NCI-H774 (cell line): ENCODE measurements at places on chromosomes 11 and 22.

GRCh38 chr11:8035200-8035855, 45.7 kb upstream of the TUB start:
- DNase-seq, result no peak

DNA sequence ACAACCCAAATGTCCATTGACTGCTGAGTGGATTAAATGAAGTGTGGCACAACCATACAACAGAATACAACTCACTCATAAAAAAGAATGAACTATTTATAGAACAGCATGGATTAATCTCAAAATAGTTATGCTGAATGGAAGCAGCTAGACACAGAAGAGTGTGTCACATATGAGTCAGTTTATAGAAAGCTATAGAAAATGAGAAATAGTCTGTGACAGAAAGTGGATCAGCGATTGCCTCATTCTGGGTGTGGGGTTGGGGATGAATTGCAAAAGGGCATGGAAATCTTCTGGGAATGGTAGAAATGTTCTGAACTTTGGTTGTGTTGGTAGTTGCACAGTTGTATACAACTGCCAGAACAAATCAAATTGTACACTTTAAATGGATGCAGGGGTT, 37.4 kb downstream of the PRR5L start:
- no peak for DNase-seq

DNA sequence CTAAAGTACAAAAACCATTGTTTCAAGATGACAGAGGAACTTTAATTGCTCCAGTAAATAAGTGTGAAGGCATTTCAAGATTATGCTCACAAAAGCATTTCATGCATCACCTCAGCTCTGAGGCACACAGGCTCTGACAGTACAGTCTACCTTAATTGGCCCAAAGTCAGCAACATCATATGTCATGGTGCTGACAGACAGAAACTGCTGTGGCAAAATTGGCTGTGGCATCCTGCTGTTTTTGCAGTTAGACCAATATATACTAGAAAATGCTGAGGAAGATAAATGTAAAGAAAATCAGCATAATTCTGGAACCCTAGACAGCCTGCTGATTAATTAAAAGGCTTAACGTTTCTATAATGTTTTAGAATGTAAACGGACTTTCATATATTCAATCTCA, 34.9 kb upstream of the PPP2R1B start:
- DNase-seq, result no peak

- no peak for DNase-seq
Measured at GRCh38 chr22:44995105-44995514, 14.7 kb downstream of the PHF21B start.

DNA sequence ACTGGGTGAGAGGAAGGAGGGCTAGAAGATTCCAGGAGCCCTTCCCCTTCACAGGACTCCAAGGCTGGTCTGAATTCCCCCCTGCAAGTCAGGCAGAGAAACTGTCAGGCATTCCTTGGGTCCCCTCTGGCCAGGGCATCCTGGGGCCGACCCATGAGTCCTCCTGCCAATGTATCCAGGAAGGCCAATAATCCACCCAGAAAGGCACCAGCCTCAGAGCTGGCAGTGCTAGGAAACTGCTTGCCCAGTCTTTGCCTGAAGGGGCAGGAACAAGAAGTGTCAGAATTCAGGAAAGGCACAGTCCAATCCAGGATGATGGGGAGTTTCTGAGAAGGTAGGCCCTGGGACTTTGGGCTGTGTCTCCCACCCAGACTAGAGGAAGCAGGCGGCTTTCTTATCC, 41.0 kb downstream of the BUD13 start:
- no peak for DNase-seq

- no peak for DNase-seq
Measured at GRCh38 chr11:73757598-73757997, 3.3 kb downstream of the RAB6A start.

DNA sequence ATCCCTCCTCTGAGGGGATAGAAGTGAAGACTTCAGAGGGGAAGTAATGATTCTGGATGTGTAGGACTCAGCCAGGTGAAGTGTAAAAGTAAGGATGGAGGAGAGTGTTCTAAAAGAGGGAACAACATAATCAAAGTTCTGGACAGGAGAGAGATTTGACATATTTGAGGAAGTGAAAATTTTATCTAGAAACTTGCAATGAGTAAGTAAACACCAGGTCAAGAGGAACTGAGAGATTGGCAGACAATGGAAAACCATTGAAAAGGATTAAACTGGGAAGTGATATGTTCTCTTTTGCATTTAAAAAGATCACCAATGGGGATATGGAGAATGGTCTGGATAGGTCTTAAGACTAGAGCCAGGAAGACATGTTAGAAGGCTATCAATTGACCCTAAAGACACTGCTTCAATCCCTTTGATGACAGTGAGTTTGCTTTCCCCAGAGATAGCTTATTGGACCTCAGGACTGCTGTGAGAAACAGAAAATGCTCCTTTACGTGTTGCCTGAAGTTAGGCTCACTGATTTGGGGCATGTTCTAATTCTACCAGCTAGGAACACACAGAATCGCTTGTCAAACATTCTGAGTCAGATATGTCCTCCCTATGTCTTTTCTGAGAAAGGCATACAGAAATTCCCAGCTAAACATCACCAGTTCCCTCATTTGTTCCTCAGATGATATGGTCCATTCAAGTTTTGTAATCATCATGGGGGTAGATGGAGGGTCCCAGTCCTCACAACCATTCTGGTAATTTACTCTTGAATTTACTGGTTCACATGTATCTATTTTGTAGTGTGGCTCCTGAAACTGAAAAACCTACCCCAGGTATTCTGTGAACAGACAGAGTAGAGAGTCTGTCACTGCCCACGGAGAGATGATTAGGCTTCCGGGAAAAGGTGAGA, 144.9 kb downstream of the MAML2 start:
- DNase-seq, result no peak

DNA sequence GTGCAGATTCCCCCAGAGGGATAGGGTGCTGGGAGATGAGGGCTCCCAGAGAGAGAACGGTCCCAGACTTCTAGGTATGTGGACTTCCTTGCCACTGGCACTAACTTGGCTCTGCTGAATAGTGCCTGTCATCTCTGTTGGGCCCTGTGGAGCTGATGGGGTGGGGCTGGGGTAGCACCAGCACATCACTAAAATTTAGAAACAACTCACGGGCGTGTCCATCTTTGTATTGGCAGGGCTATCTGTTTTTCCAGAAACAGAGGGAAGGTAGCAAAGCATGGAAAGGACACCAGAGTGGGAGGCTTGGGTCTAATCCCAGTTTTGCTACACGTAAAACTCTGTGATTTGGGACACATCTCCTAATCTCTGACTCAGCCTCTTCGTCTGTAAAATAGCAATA, 25.8 kb downstream of the SWAP70 start:
- DNase-seq, result no peak

DNA sequence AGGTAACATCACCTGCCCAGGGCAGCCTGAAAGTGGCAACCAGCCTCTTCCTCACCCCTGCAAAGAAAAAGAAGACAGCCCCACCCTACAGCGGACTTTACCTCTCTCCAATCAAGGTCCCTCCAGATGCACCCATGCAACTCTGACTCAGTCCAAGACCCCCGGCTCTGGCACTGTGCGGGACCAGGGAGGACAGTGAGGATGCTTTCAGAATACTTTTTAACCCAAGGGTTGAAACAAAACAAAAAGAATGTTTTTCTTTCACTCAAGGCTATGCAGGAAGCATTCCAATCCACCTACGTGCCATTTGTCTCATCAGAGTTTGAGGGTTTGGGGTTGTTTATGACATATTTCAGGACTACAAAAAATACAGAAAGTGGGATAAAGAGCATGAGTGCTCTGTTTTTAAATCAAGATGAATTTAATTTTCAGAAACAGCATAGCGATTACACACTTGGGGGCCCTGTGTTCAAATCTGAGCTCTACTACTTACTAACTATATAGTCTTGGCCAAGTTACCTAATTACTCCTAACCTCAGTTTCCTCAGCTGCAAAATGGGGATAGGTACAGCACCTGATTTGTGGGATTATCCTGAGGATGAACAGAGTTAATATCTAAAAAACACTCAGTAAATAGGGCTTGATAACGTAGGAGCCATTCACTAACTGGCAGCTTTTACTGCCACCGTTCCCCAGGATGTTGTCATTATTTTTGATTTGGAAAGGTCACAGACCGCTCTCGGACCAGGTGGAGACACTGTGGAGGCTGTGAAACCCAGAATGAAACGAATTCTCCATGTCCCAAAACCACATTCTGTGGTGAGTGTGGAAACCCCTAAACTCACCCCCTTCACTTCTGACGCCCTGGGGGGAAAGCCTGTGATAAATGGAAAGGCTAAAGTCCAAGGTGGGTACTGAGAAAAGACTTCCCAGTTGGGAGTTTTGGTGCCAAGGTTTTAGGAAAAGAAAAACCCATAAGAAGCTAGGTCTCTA, 5.6 kb downstream of the PLAAT3 start:
- DNase-seq, result no peak

- no peak for DNase-seq
Measured at GRCh38 chr22:40627612-40628011, 8.9 kb downstream of the MRTFA start.

- DNase-seq, result no peak
Measured at GRCh38 chr22:27533105-27533745, 268.3 kb downstream of the MN1 start.

DNA sequence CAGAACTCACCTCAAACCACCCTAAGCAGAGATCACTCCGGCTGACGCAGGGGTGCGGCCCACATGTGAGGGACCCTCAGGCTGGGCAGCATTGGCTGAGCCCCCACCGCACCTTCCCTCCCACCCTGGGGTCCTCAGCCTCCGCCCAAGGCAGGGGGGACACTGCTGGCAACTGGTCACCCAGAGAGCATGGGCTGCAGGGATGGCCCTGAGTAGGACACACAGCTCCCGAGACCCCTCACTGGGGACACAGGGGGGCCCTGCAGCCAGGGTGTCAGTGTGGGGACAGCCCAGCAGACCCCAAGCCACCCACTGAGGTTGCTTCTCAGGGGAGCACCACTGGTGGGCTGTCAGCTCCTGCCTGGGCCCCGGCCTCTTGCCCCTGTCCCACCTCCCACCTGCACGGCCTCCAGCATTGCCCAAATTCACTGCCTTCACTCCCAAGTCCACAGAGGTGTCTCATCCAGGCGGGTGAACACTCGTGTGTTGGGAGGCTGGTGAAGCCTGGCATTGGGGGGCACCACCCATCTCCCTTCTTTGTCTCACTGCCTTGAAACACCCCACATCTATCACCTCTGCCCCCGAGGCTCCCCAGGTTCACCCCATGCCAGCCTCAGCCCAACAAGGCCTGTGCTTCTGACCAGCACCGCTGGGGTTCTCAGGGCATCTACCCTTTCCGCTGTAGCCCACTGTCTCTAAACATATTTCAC, 4.7 kb downstream of the C11orf21 start:
- DNase-seq, result no peak

- no peak for DNase-seq
Measured at GRCh38 chr22:50479721-50480120, 1.6 kb upstream of the ADM2 start.

GRCh38 chr11:64809781-64810241, 540 bp downstream of the MEN1 start:
- DNase-seq, result no peak

DNA sequence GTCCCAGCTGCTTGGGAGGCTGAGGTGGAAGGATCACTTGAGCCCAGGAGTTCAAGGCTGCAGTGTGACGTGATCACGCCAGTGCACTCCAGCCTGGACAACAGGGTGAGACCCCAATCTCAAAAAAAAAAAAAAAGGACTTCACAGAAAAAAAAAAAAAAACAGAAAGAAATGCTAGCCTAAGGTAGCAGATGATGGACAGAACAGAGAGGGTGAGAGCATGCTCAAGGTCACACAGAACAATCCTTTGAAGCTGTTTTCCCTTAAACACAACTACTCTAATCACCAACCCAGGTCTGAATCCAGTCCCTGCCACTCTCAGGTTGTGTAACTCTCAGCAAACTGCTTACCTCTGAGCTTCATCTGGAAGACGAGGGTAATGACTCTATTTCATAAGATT, 9.7 kb downstream of the ZMAT5 start:
- no peak for DNase-seq

GRCh38 chr11:102753267-102753666, 27.2 kb downstream of the MMP10 start:
- no peak for DNase-seq

DNA sequence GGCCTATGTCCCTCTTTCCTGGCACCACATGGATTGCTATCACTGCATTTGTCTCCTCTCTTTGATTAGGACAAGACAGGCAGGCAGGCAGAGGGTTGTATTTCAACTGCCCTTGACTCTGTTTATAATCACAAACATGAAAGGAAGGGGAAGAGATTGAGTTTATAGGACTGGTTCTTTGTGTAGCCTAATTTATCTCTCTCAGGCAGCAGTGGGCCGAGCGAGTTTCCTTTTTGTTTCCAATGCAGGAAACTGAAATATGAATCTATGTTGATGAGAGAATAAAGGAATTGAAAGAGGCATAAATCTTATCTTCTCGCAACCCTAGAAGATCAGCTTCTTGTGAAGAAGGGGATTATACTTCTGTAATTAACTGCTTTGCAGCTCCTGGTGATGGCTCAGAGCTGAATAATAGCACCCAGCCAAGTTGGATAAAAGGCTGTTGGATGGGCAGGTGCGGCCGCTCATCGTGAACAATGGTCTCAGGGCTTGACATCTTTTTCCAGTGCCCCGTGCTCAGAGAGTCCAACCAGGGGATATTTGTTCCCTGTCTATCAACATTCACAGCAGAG, 80.6 kb upstream of the SYT13 start:
- no peak for DNase-seq

GRCh38 chr22:41504397-41504796, 35.5 kb downstream of the ACO2 start:
- DNase-seq, result no peak

GRCh38 chr11:125251956-125252355, 87.4 kb downstream of the PKNOX2 start:
- DNase-seq, result no peak

- no peak for DNase-seq
Measured at GRCh38 chr11:126268361-126268707, 361 bp downstream of the SRPRA start.

- no peak for DNase-seq
Measured at GRCh38 chr11:118441770-118442275, 5.5 kb downstream of the KMT2A start.

- DNase-seq, result no peak
Measured at GRCh38 chr11:112223121-112223520, 3.1 kb upstream of the PTS start.

GRCh38 chr11:69605737-69606526, 35.0 kb upstream of the CCND1 start:
- no peak for DNase-seq
